Upper lobe of left lung (tissue), 6 donors: ENCODE measurements at places on chromosomes 2 and 18.
A peak's percentile ranks its signal among the peaks of the same experiment; 100 is the strongest.

- H3K27me3 ChIP-seq = no peaks in the 10 kb centered on the region
- H3K36me3 ChIP-seq = no peaks in the 10 kb centered on the region
- H3K4me1 ChIP-seq = peaks cover 20% of the 10 kb centered on the region
- no peak overlapping the region for H3K4me3 ChIP-seq
- DNase-seq = peak; percentile 80
- peak overlapping the region; percentile 58 for H3K27ac ChIP-seq
These were observed 4.7 kb upstream of the HPCAL1 start for GRCh38 chr2:10297959-10298531.

DNA sequence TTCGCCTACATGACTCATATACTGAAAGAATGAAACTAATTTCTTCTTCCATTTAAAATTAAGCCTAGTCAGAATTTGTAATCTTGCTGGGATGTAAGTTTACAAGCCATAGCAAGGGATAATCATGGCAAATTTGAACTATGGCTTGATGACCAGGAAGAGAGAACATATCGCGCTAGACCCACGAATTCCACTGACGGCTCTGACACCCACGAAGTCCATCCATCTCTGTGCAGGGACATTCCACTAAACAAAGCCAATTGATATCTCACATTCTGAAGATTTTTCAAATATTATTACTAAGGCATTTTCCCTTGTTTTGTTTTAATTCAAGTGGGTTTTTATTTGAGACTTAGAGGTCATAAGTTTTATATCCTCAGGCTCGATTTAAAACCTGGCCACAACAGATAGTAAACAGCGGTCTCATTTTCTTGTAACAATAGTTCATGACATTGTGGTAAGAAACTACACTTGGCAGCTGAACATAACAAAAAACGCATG is 113.0 kb downstream of the QPCT start:
- no peak overlapping the region for H3K27ac ChIP-seq
- no peaks in the 10 kb centered on the region for H3K27me3 ChIP-seq
- H3K36me3 ChIP-seq = no peaks in the 10 kb centered on the region
- no peak for DNase-seq

GRCh38 chr2:64273524-64274398 is 129.5 kb upstream of the PELI1 start:
- no peaks in the 10 kb centered on the region for H3K27me3 ChIP-seq
- no peaks in the 10 kb centered on the region for H3K36me3 ChIP-seq
- H3K4me3 ChIP-seq = no peak overlapping the region
- peak overlapping the region; percentile 92 for H3K27ac ChIP-seq
- peaks cover 25% of the 10 kb centered on the region for H3K4me1 ChIP-seq
- DNase-seq = peak; percentile 52

DNA sequence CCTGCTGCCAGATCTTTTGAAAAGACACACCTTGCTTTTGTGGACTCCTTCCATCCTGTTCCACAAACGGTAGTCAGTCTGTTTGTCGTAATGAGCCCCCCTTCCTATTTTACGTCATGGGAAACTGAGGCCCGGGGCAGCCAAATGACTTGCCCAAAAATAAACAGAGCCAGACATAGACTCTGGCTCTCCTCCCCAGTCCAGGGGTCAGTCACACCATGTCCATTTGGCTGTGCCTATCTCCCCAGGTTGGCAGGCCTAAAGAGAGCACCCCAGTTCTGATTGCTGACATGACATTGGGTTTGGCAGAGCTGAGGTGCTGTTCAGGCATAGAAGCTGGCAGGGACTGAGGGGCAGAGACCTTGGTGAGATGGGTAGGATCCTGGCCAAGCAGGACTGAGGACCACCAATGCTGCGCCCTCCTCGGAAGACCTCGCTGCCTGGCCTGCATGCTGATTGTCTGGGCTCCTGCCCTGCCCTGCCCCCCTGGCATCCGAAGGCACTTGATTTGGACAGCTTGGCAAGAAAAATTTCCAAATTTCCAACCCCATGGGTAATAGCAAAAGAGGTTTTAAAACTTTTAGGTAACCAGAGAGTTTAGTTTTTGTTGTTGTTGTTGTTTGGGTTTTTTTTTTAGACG is 335.4 kb downstream of the DYSF start:
- H3K4me3 ChIP-seq = no peak overlapping the region
- no peak overlapping the region for H3K27ac ChIP-seq
- no peaks in the 10 kb centered on the region for H3K36me3 ChIP-seq
- DNase-seq = no peak
- H3K27me3 ChIP-seq = no peaks in the 10 kb centered on the region
- no peaks in the 10 kb centered on the region for H3K4me1 ChIP-seq

DNA sequence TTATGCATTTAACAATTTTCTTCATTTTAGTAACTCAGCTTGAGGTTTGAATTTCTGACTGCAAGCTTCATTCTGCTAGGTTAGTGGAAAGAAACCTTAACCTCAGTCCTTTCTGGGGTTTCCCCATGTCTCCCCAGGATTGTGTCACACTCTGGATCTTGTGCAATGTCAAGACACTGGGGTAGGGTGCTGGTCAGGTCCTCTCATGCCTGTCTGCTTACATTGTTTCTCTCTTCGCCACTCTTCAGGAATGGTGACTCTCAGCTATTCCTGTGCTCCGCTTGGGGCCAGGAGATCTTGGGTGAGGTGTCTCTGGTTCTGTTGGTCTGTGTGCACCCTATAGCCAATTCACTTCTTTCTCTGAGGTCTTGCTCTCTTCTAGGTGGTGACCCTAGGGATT is 23.9 kb downstream of the CTLA4 start:
- DNase-seq = no peak
- H3K4me1 ChIP-seq = no peaks in the 10 kb centered on the region
- H3K27ac ChIP-seq = no peak overlapping the region

DNA sequence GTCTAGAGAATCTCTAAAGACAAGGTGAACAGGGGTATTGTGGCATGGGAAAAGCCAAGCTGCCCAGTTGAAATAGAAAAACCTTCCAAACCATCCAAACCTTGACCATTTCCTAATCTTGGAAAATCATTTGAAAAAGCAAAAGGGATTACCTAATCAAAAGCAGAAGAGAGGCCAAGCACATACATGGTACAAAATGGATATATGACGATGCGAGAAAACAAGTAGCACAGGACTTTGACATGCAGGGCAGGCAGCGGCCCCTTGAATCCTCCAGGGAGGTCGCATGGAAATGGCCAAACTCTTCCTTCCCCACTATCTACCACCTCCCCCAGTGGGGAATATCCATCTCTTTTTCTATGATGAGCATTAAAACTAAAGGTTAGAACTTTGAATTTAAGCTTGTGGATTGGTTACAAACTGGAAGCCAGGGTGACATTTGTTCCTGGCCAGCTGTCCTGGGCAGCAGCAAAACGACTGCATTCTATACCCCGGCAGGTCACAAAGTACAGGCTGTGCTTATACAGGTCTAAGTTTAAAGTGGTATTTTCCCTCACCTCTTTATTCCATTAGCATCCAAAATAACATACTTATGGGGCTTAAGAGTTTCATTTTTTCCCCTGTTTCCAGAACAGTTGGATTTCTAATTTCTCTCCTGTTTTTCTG is 24.7 kb downstream of the MYOM1 start:
- no peak for DNase-seq
- no peaks in the 10 kb centered on the region for H3K36me3 ChIP-seq
- H3K4me3 ChIP-seq = no peak overlapping the region
- H3K27ac ChIP-seq = no peak overlapping the region
- H3K27me3 ChIP-seq = no peaks in the 10 kb centered on the region

DNA sequence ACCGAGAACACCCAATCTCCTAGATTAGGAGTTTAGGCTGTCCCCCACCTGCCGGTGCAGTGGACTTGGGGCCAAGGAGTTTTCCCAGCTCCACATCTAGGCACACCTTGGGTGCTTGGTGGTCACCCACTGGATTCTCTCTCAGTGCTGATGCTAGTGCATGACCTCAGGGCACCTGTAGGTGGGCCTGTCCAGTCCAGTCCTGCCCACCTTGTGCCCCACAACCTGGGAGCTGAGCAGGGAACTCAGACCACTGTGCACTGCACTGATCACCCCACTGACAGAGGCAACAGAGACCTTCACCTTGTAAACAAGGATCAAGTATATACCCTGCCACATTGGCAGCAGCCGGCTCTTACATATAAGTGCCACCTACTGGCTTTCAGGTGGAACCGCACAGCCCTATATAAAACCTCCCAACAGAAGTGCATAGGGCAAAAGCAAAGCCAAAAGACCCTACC is 12.7 kb upstream of the CDH19 start:
- no peaks in the 10 kb centered on the region for H3K27me3 ChIP-seq
- H3K4me3 ChIP-seq = no peak overlapping the region
- DNase-seq = no peak
- H3K27ac ChIP-seq = no peak overlapping the region

DNA sequence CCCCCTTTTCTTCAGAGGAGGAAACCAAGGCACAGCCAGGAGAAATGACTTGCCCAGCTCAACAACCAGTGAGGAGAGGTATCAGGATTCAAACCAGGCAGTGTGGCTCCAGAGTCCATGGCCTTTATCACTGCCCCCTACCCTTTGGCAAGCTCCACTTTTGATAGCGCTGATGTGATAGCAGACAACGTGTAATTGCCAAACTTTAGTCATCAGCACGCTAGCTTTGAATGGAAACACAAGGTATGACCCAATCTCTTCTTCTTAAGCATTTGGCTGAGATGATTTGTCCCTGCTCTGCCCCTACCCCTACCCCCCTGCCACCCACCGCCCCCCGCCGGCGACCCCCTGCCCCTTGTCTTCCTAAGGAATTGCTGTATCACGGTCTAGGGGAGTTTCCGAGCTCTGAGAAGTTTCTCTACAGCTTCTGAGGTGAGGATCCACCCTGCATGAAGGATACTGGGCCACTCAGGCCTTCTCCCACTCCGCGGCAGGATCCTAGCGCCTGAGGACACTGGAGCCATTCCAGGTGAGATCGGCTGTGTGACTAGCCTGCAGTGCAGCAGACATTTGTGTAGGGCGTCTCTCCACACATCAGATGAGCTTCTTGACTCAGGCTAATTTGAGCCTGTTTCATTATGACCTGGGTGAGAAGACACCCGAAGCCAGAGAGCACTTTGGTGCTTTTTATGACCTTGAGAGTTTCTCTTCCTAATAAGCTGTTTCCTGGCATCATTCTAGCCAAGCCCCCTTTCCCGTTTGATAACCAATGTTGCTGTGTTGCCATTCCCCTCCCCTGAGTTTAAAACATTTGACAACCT is 75.1 kb upstream of the MAP4K4 start:
- no peaks in the 10 kb centered on the region for H3K36me3 ChIP-seq
- no peak for DNase-seq
- no peak overlapping the region for H3K4me3 ChIP-seq

- H3K4me3 ChIP-seq = no peak overlapping the region
- DNase-seq = no peak
- no peaks in the 10 kb centered on the region for H3K36me3 ChIP-seq
- no peak overlapping the region for H3K27ac ChIP-seq
These were observed 246.7 kb upstream of the EPHA4 start for GRCh38 chr2:221818616-221819320.

DNA sequence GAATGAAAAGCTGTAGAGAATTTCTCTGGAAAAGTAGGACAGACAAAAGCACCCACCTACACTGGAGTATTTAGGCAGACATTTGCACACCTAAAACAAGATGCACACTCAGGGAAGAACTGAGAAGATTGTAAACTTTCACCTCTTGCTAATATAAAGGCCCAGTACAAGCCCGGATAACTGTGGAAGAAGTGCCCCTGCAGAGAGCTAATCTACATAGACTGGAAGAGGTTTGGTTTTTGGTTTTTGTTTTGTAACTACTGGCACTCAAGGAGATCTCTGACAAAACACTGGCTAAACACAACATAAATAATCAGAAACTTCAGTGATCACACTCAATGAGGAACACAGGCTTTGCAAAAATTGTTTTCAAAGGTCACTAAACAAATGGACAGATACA is 782.2 kb upstream of the SLC8A1 start:
- no peak overlapping the region for H3K4me3 ChIP-seq
- H3K27me3 ChIP-seq = peaks cover 1% of the 10 kb centered on the region
- no peak for DNase-seq

DNA sequence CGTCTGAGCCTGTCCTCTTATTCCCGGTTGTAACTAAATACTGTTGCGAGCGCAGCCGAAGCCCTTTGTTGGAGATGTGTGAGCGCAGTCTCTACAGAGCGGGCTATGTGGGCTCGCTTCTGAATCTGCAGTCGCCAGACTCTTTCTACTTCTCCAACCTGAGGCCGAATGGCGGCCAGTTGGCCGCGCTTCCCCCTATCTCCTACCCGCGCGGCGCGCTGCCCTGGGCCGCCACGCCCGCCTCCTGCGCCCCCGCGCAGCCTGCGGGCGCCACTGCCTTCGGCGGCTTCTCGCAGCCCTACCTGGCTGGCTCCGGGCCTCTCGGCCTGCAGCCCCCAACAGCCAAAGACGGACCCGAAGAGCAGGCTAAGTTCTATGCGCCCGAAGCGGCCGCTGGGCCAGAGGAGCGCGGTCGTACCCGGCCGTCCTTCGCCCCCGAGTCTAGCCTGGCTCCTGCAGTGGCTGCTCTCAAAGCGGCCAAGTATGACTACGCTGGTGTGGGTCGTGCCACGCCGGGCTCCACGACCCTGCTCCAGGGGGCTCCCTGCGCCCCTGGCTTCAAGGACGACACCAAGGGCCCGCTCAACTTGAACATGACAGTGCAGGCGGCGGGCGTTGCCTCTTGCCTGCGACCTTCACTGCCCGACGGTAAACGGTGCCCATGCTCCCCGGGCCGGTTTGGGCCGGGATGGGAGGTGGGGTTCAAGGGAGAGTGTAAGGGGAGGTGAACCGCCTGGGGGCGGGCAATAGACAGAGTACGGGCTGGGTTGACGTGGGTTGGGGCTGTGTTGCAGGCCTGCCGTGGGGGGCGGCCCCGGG is at the start of gene HOXD12:
Gene HOXD12 (plus strand): TSS at position 68 of the 819 bp plus-strand sequence. CDS start 7 bp downstream, at position 75.
- H3K4me1 ChIP-seq = peaks cover 23% of the 10 kb centered on the region
- H3K27ac ChIP-seq = no peak within 1 kb of the TSS
- no peaks in the 10 kb centered on the region for H3K36me3 ChIP-seq
- peaks cover 90% of the 10 kb centered on the region for H3K27me3 ChIP-seq

GRCh38 chr2:186599186-186599778 is 9.4 kb downstream of the ITGAV start:
- H3K27me3 ChIP-seq = no peaks in the 10 kb centered on the region
- H3K4me1 ChIP-seq = peaks cover 11% of the 10 kb centered on the region
- no peak overlapping the region for H3K27ac ChIP-seq
- no peak overlapping the region for H3K4me3 ChIP-seq

- H3K27ac ChIP-seq = no peak overlapping the region
- no peaks in the 10 kb centered on the region for H3K4me1 ChIP-seq
- H3K27me3 ChIP-seq = no peaks in the 10 kb centered on the region
- no peak overlapping the region for H3K4me3 ChIP-seq
- H3K36me3 ChIP-seq = no peaks in the 10 kb centered on the region
These were observed 109.9 kb upstream of the OTX1 start for GRCh38 chr2:62940697-62941096.

GRCh38 chr2:19426941-19427340 is 68.5 kb upstream of the OSR1 start:
- H3K27me3 ChIP-seq = no peaks in the 10 kb centered on the region
- no peak for DNase-seq
- no peak overlapping the region for H3K4me3 ChIP-seq
- no peaks in the 10 kb centered on the region for H3K36me3 ChIP-seq
- no peak overlapping the region for H3K27ac ChIP-seq

DNA sequence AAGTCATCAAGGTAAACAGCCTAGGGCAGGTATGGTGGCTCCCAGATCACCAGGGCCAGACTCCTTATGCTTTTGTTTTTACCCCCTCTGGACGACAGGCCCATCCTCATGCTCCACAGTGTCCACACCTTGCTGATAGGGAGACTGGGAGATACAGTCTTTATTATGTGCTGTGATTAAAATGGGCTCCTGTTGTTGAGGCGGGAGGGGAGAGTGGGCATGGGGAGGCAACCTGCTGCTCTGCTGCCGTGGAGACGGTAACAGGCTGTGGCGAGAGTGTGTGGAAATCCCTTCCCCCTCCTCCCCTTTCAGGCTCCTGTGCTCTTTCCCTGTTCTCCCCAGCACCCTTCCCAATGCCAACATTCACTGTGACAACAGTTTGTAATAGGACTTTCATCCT is 38.2 kb upstream of the PNO1 start:
- no peak for DNase-seq
- no peak overlapping the region for H3K27ac ChIP-seq
- H3K4me3 ChIP-seq = no peak overlapping the region
